Stimulated activated CD4-positive, alpha-beta T cell treated with anti-CD3 and anti-CD28 coated beads, TNF-alpha, amount 100 ng/mL, for 1 hour (primary cell): ENCODE measurements at places on chromosomes 2 and 18.

GRCh38 chr2:220795705-220796104, 776.4 kb downstream of the EPHA4 start:
- no peak for DNase-seq

DNA sequence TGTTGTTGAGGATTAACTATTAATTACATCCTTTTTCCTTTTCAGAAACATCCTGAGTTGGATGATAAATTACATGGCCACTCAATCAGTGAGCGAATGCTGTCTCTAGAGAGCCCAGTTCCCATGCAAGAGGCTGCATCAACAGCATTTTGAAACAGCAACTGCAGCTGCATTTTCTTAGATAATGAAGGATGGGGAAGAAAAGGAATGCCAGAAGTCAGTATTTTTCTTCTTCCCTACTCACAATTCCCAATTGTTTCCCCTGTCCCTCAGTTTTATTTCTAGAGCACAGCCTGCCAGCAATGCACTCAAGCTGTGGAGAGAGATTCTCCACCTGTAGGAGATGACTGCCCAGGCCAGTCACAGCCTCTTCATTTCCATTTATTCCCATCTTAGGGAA, 6.9 kb downstream of the SCN7A start:
- DNase-seq = no peak

DNA sequence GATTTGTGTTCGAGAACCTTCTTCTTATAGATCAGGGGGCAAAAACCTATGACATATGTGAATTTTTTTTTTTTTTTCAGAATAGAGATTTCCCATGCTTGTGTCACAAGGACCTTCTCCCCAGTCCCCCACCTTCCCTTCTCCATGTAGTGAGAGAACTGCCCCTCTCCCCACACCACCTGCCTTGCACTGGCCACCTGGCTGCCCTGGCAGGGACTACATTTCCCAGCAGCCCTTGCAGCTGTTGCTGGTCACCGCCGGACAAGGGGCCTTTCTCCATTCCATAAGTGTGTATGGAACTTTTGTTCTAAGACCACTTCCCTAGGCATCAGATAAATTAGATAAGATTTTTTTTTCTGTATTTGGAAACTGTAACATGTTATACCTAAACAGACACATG, 22.2 kb downstream of the MBP start:
- no peak for DNase-seq

GRCh38 chr2:28232295-28232694, 160.4 kb upstream of the FOSL2 start:
- DNase-seq = no peak

- no peak for DNase-seq
These were observed 70.2 kb downstream of the RBBP8 start for GRCh38 chr18:23003289-23003688.

GRCh38 chr2:43764086-43764705, 9.6 kb upstream of the DYNC2LI1 start:
- no peak for DNase-seq

GRCh38 chr2:177808984-177809809, 263.4 kb downstream of the PDE11A start:
- no peak for DNase-seq

GRCh38 chr2:205273627-205274026, 408.7 kb upstream of the NRP2 start:
- DNase-seq = no peak

DNA sequence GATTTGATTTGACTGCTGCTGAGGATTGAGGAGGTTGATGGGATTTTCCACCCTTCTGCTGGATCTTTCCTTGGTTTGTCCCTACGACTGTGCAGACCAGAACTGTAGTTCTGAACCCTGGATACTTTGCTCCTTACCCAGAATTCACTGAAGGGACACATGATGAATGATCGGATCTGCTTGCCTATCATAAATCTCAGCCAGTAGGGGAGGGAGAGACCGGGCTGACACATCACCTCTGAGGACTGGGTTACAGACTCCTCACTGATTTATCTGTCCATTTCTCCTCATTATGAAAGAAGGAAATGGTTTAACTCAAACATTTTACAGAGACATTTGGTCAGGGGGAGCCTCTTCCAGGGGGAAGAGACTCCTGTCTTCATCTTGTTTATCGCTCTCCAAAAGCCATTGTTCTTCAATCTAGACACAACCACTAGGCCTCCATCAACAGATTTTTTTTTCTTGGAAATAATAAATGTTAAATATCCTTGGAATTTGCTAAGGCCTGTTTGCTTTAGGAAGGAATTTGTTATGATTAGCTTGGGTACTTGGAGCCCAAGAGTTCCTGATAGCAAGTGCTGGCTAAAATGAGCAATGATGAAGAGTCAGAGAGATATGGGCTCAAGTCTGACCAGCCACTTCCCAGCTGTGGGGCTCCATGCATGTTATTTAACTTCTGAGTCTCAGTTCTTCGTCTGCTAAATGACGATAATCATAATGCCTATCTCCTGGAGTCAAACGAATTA, 925.5 kb downstream of the SLC4A3 start:
- no peak for DNase-seq
